CD14-positive monocyte (primary cell): ENCODE measurements at places on chromosomes 12 and 14. TPM values are rescaled to one million over a fixed set of nuclear protein-coding genes. Genes with fewer than 3 reads are reported as not detected.

DNA sequence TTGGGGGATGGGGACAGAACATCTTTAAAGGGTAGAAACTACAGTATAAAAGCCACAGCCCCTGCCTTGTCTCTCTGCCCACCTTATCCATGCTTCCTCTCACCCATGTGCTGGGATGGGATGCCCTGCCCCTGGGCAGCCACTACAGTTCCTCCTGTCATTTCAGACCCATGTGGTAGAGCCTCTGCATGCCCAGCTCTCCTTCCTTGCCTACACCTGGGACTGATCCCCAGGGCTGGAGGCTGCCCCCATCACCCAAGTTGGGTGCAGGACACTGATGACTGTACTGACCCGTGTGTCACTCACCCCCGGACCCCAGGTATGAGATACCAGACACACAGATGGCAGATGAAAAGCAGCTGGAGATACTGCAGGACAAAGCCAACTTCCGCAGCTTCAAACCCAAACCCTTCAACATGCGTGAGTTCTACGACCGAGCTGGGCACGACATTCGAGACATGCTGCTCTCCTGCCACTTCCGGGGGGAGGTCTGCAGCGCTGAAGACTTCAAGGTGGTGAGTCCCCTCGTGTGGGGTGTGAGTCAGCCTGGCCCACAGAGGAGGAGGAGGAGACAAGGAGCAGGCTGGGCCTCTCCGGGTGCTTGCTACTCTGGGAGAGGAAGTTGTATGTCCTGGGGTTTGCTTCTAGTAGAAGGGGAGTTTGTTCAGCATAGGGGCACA is 2.2 kb downstream of the ASIC1 start:
- no peak overlapping the region for H3K27ac ChIP-seq
- H3K4me3 ChIP-seq: no peak overlapping the region
- peaks cover 25% of the 10 kb centered on the region for H3K4me1 ChIP-seq
- H3K27me3 ChIP-seq: peaks cover 53% of the 10 kb centered on the region

The TDRD9 gene
- polyA plus RNA-seq: 11.8 TPM

GRCh38 chr12:49236423-49236822 is 28.5 kb upstream of the TUBA1C start:
- H3K4me3 ChIP-seq: no peak overlapping the region
- DNase-seq: no peak
- H3K27ac ChIP-seq: no peak overlapping the region
- peaks cover 40% of the 10 kb centered on the region for H3K4me1 ChIP-seq
- H3K27me3 ChIP-seq: no peaks in the 10 kb centered on the region

The TPH2 gene
- polyA plus RNA-seq: not detected

GRCh38 chr14:70780396-70781075 is 28.8 kb downstream of the MAP3K9 start:
- no peak overlapping the region for H3K4me3 ChIP-seq
- H3K4me1 ChIP-seq: peaks cover 8% of the 10 kb centered on the region
- no peak for DNase-seq
- no peaks in the 10 kb centered on the region for H3K27me3 ChIP-seq
- no peaks in the 10 kb centered on the region for H3K36me3 ChIP-seq

GRCh38 chr12:82529954-82530353 is 156.8 kb upstream of the TMTC2 start:
- H3K27ac ChIP-seq: no peak overlapping the region
- H3K36me3 ChIP-seq: no peaks in the 10 kb centered on the region
- H3K27me3 ChIP-seq: no peaks in the 10 kb centered on the region

The GDF3 gene
- not detected for polyA plus RNA-seq

The VWF gene
- polyA plus RNA-seq: 0.19 and 0.49 TPM in 2 replicates

DNA sequence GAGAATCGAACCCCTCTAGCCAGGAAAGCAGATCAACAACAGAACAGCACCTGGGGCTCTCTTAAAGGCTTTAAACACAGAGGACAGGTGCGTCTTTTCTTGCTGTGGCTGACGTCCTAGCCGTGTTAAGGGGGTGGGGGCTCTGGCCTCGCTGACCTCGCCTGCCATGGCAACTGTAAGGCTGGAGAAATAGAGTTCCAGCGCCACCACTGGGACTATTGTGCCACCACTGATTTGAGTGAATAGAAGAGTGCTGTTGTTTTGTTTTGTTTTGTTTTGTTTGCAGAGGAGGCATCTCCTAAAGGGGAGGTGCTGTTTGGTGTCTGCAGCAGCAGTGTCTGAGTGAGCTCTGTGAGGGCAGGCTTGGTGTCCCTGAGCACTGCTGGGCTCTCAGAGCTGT is 34.2 kb upstream of the PRMT8 start:
- no peaks in the 10 kb centered on the region for H3K4me1 ChIP-seq
- H3K27ac ChIP-seq: no peak overlapping the region
- DNase-seq: no peak
- H3K27me3 ChIP-seq: peaks cover 10% of the 10 kb centered on the region
- H3K4me3 ChIP-seq: no peak overlapping the region
- H3K36me3 ChIP-seq: no peaks in the 10 kb centered on the region

GRCh38 chr14:59483363-59483762 is 845 bp downstream of the L3HYPDH start:
- H3K36me3 ChIP-seq: peaks cover 1% of the 10 kb centered on the region
- H3K27me3 ChIP-seq: no peaks in the 10 kb centered on the region
- peaks cover 34% of the 10 kb centered on the region for H3K4me1 ChIP-seq
- no peak for DNase-seq

GRCh38 chr12:24212496-24212895 is 263.0 kb upstream of the SOX5 start:
- no peaks in the 10 kb centered on the region for H3K36me3 ChIP-seq
- no peak for DNase-seq
- no peaks in the 10 kb centered on the region for H3K27me3 ChIP-seq
- H3K27ac ChIP-seq: no peak overlapping the region

DNA sequence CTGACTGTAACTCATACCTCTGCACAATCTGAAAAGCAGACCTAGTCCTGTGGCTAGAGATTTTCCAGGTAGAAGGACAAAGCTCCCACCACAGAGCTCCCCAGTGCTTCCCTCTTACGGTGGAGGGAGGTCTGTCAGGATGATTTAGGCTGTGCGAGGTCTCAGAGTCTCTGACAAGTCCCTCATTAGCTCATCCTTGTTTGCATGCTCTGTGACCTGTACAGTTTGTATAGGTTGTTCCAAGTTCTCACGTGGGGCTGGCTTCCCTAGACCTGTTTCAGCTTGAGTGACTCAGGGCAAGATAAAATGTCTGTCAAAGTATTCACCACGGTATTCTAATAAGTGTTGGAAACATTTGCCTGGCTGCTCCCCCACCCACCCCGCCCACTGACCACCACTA is 34.8 kb downstream of the ASCL1 start:
- H3K27ac ChIP-seq: no peak overlapping the region
- no peaks in the 10 kb centered on the region for H3K36me3 ChIP-seq
- no peaks in the 10 kb centered on the region for H3K4me1 ChIP-seq

DNA sequence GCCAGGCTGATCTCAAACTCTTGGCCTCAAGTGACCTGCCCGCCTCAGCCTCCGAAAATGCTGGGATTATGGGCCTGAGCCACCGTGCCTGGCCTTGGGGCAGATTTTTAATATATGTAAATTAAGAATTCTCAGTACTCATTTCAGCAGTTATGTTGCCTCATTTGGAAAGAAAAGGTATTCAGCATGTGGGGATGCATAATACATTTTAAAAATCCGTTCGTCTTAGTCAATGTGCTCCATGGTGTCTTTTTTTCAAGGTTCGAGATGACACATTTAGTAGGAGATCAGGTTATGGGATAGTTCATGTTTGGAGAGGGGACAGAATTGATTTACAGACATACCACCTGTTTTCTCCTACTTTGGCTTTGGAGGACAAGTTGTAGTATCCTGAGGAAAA is 10.2 kb downstream of the SYNE2 start:
- H3K36me3 ChIP-seq: no peaks in the 10 kb centered on the region
- no peaks in the 10 kb centered on the region for H3K4me1 ChIP-seq
- peaks cover 33% of the 10 kb centered on the region for H3K27me3 ChIP-seq
- no peak overlapping the region for H3K27ac ChIP-seq
- DNase-seq: no peak

- DNase-seq: no peak
- H3K4me1 ChIP-seq: peaks cover 7% of the 10 kb centered on the region
- peaks cover 97% of the 10 kb centered on the region for H3K27me3 ChIP-seq
- H3K36me3 ChIP-seq: no peaks in the 10 kb centered on the region
Observed at GRCh38 chr14:36655571-36655962, 6.1 kb upstream of the PAX9 start.

GRCh38 chr14:68573722-68574121 is 219.1 kb downstream of the ZFP36L1 start:
- H3K4me3 ChIP-seq: no peak overlapping the region
- no peak for DNase-seq
- no peaks in the 10 kb centered on the region for H3K36me3 ChIP-seq
- H3K27me3 ChIP-seq: no peaks in the 10 kb centered on the region

The PHETA1 gene
- 15.3 and 19.9 TPM in 2 replicates for polyA plus RNA-seq
